Large intestine (tissue), 12 donors: ENCODE measurements at places on chromosomes 2 and 18. TPM values are rescaled to one million over a fixed set of nuclear protein-coding genes. Genes with fewer than 3 reads are reported as not detected.
A peak's percentile ranks its signal among the peaks of the same experiment; 100 is the strongest.

DNA sequence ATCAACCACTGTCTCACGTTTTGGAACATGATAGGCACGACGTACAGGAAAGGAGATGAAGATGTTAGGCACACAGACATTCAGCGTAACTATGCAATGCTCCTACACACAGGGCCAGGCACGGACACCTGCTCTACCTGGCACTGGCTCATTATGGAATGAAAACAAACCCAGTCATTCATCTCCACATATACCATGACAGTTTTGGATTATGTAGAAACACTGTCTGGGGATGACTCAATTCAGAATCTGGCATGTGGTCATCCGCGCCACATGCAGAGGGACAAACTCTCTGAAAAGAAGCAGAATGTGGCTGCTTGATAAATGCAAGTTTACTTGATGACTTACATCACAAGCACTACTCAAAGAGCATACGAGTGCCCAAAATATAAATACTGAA lies 29.5 kb upstream of the NFU1 start:
- H3K4me1 ChIP-seq = peaks cover 6% of the 10 kb centered on the region
- no peak overlapping the region for H3K27ac ChIP-seq
- H3K4me3 ChIP-seq = no peak overlapping the region
- H3K36me3 ChIP-seq = peaks cover 11% of the 10 kb centered on the region

- peaks cover 22% of the 10 kb centered on the region for H3K36me3 ChIP-seq
- no peak overlapping the region for H3K27ac ChIP-seq
- H3K27me3 ChIP-seq = no peaks in the 10 kb centered on the region
Observed at GRCh38 chr18:47893047-47893446, 37.4 kb downstream of the SMAD2 start.

Gene ATOH8
- 5.1 TPM for polyA plus RNA-seq

GRCh38 chr2:16381511-16381910 lies 284.1 kb downstream of the CYRIA start:
- H3K27me3 ChIP-seq = no peaks in the 10 kb centered on the region
- no peak for DNase-seq
- no peak overlapping the region for H3K4me3 ChIP-seq
- peaks cover 2% of the 10 kb centered on the region for H3K4me1 ChIP-seq
- no peaks in the 10 kb centered on the region for H3K36me3 ChIP-seq

DNA sequence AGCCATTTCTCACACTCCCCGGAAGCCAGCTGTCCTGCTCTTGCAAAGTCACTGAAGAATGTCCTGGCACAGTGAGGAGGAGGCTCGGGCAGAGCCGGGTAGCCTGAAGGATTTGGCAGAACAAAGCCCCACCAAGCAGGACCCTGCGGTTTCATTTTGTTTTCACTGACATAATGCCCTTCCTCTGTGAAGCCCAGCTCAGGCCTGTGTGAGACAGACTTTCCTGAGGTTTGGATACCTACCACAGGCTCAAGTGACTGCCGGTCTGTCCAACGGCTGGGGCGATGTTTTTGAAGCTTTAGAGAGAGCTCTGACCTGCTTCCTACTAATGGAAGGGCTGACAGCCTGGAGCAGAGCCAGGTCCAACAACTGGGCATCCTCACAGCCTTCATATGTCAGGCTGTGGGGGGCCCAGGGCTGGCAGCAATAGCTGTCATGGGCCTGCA lies 99.8 kb upstream of the FZD7 start:
- H3K4me1 ChIP-seq = peaks cover 20% of the 10 kb centered on the region
- DNase-seq = no peak
- H3K4me3 ChIP-seq = no peak overlapping the region
- H3K27ac ChIP-seq = no peak overlapping the region
- no peaks in the 10 kb centered on the region for H3K27me3 ChIP-seq

- H3K27ac ChIP-seq = no peak overlapping the region
- no peaks in the 10 kb centered on the region for H3K36me3 ChIP-seq
- DNase-seq = no peak
- no peaks in the 10 kb centered on the region for H3K27me3 ChIP-seq
- no peak overlapping the region for H3K4me3 ChIP-seq
Observed at GRCh38 chr18:5455674-5456073, 88.1 kb downstream of the EPB41L3 start.

Gene MYO7B
- polyA plus RNA-seq = 254 TPM

DNA sequence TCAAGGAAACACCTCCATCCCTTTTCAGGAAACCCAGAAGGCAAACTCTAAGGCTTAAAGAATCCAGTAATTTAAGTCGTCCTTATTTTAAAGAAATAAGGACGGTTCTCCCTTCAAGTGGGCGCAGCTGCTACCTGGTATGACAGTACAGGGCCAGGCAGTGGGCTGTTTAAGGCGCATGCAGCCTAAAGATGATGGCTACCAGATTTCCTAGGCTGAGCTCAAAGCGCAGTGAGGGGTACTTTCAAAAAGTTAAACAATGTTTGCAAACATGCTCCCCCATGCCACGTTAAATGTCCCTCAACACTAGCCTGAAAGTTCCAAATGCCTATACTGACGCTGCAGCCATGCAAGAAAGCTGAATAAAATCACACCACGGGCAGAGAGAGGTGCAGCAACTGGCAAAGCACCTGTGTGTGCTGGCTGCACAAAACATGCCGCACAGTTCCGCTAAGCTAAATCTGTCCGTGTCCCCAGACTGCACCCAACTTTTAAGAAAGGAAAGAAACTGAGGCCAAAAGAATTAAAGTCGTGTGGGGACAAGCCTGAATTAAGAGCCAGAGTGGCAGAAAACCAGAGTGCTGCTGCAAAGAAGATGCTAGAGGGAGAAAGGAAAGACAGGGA lies 583 bp downstream of the HIBCH start:
- no peak for DNase-seq
- no peaks in the 10 kb centered on the region for H3K27me3 ChIP-seq
- no peaks in the 10 kb centered on the region for H3K36me3 ChIP-seq
- H3K4me1 ChIP-seq = peaks cover 5% of the 10 kb centered on the region
- H3K27ac ChIP-seq = peak overlapping the region; percentile 93

DNA sequence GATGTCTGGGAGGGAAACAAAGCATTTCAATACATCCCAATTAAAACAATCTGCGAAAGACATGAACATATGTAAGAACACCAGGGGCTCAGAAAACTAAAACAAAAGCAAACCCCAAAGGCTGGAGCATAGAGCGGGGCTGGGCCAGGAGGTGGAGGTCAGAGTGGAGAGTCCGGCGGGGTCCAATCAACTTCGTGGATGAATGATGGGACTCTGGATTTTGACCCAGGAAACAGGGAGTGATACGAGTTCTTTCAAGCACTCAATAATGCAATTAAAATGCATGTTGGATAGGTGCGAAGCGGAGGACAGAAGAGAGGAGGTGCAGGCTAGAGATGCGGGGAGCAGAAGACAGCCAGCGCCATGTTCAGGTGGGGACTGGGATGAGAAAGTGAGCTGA lies 200.7 kb upstream of the PXDN start:
- no peak overlapping the region for H3K27ac ChIP-seq
- no peaks in the 10 kb centered on the region for H3K36me3 ChIP-seq

GRCh38 chr2:48134704-48135103 lies 228.4 kb upstream of the FBXO11 start:
- H3K4me3 ChIP-seq = no peak overlapping the region
- H3K27me3 ChIP-seq = no peaks in the 10 kb centered on the region
- H3K27ac ChIP-seq = no peak overlapping the region
- no peak for DNase-seq

DNA sequence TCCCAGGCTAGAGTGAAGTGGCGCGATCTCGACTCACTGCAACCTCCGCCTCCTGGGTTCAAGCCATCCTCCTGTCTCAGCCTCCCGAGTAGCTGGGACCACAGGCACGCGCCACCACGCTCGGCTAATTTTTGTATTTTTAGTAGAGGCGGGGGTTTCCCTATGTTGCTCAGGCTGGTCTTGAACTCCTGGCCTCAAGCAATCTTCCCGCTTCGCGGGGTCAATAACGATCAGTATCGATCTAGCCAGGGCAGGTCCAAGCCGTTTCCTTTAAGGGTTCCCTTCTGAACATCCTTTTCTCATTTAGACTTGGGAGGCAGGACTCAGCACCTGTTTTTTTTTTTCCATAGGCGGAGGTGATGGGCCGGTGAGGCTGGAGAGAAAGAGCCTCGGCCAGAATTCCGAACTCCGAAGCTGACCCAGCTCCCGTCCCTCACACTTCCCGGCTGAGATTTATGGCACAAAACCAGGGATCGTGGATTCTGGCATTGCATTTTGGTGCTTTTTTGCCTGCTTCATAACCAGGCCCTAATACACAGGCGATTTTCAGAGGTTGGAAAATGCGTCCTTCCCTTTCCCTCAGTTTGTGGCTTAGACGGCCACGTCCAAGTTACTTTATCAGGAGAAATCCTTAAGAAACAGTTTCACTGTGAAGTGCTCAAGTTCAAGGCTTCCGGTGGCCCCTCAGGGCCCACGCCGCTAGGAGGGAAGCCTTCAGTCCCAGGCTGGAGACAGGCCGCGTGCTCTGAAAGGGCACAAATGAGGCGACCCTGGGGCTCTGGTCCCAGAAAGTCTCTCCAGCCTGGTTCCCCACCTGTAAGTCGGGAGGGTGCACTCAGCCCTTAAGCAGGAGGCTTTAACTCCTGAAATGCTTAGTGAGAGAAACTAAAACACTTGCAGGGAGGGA lies 998 bp upstream of the SLC66A3 start:
- H3K27ac ChIP-seq = peak overlapping the region; percentile 91
- H3K4me1 ChIP-seq = peaks cover 10% of the 10 kb centered on the region
- peaks cover 4% of the 10 kb centered on the region for H3K27me3 ChIP-seq
- no peak for DNase-seq
- H3K4me3 ChIP-seq = peak overlapping the region; percentile 54

GRCh38 chr18:22026362-22026761 lies 143.0 kb upstream of the GATA6 start:
- H3K36me3 ChIP-seq = no peaks in the 10 kb centered on the region
- H3K27me3 ChIP-seq = no peaks in the 10 kb centered on the region
- no peak for DNase-seq
- peaks cover 25% of the 10 kb centered on the region for H3K4me1 ChIP-seq
- no peak overlapping the region for H3K27ac ChIP-seq
- H3K4me3 ChIP-seq = no peak overlapping the region

GRCh38 chr2:134132490-134132857 lies 121.4 kb upstream of the MGAT5 start:
- no peaks in the 10 kb centered on the region for H3K36me3 ChIP-seq
- H3K27ac ChIP-seq = peak overlapping the region; percentile 43
- no peaks in the 10 kb centered on the region for H3K27me3 ChIP-seq
- DNase-seq = no peak

DNA sequence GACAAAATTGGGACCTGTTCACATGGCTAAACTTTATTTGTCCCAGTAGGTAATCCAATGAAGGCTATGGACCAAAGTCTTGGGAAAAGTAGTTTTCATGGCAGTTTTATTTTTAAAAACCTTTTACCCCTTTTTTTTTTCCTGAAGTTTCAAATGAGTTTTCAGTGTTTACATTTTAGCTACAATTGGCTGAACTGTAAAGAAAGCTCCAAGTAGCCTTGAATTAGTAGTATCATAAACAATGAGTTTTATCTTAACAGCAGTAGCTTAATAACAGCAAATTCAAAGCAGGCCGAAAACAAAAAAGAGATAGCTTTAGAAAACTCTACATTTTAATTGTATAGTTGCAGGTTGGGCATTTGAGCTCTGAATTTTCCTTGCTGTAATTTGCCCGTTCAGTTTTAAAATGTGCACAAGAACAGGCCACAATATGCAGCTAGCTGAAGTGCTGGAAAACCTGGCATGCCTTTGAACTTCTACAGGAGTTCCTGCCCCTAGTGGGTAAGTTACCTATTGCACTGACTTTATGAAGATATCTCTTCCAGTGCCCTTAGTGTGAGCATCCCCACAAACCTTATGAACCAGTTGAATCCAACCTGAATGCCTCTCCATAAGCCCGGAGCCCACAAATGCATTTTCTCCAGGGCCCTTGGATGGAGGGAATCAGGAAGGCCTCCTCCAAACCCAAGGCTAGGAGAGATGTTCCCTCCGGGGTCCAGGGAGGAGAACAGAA lies 106.7 kb downstream of the XRCC5 start:
- no peaks in the 10 kb centered on the region for H3K36me3 ChIP-seq
- peaks cover 13% of the 10 kb centered on the region for H3K4me1 ChIP-seq
- H3K27ac ChIP-seq = no peak overlapping the region

Gene MOCOS
- 3.8 TPM for polyA plus RNA-seq

DNA sequence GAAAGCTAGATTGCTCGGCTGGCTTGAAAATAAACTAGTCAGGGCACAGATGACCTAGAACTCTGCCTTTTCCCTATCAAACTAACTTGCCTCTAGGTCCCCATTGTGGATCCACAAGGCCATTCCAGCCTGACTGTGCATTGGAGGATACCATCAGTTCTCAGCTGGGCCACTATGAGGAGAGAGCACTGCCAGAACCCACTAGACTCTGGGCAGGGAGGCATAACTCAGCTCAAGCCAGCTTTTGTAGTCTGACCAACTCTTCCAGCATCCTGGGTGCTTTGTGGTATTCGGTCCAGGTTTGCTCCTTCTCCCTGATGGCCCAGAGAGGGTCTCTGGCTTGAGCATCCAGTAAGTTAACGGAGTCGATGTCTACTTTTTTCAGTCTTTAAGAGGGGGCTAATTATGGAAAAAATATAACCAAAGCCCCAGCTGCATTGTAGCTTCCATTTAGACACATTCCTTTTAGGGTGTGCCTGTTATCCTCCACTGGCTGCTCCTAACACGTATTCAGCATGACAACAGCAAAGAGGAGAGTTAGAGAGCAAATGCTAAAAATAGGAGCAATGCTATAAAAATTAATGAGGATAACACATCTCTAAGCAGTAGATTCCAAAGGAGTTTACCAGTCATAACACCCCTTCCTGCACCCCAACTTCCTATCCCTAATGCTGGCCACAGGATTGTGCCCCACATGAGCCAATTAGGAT lies 15.2 kb downstream of the GKN2 start:
- H3K27me3 ChIP-seq = no peaks in the 10 kb centered on the region
- H3K4me3 ChIP-seq = no peak overlapping the region
- no peak for DNase-seq
- no peaks in the 10 kb centered on the region for H3K36me3 ChIP-seq

Gene GATA6
- polyA plus RNA-seq = 85.1 TPM

DNA sequence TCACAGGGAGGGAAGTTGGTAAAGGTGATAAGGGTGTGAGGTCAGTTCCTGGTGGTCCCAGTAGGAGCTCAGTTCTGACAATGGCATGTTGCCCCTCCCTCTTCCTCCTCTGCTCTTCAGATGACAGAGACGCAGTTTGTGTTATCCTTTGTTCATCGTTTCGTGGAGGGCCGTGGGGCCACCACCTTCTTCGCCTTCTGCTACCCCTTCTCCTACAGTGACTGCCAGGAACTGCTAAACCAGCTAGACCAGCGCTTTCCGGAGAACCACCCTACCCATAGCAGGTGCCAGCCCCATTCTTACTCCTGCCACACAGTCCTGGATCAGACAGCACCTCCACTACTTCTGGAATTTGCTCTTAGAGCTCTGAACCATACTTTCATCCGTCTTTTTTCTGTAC lies 2.3 kb downstream of the AGBL5 start:
- H3K4me1 ChIP-seq = peaks cover 11% of the 10 kb centered on the region
- H3K27me3 ChIP-seq = no peaks in the 10 kb centered on the region
- H3K27ac ChIP-seq = no peak overlapping the region
- DNase-seq = no peak

GRCh38 chr18:8657050-8657820 lies 48.0 kb downstream of the RAB12 start:
- DNase-seq = no peak
- peaks cover 2% of the 10 kb centered on the region for H3K4me1 ChIP-seq
- no peak overlapping the region for H3K4me3 ChIP-seq
- H3K36me3 ChIP-seq = no peaks in the 10 kb centered on the region
- H3K27ac ChIP-seq = no peak overlapping the region
- peaks cover 3% of the 10 kb centered on the region for H3K27me3 ChIP-seq

Gene RNF125
- polyA plus RNA-seq = 11.7 TPM

Gene ANKRD36B
- 22.0 TPM for polyA plus RNA-seq

- no peaks in the 10 kb centered on the region for H3K27me3 ChIP-seq
- no peak overlapping the region for H3K4me3 ChIP-seq
- no peaks in the 10 kb centered on the region for H3K4me1 ChIP-seq
- no peak for DNase-seq
- no peak overlapping the region for H3K27ac ChIP-seq
- no peaks in the 10 kb centered on the region for H3K36me3 ChIP-seq
Observed at GRCh38 chr2:105313877-105314276, 15.7 kb downstream of the TGFBRAP1 start.
